ENCODE measurements at places on chromosomes 1 and 21. TPM values are rescaled to one million over a fixed set of nuclear protein-coding genes. Genes with fewer than 3 reads are reported as not detected.
A peak's percentile ranks its signal among the peaks of the same experiment; 100 is the strongest.

DNA sequence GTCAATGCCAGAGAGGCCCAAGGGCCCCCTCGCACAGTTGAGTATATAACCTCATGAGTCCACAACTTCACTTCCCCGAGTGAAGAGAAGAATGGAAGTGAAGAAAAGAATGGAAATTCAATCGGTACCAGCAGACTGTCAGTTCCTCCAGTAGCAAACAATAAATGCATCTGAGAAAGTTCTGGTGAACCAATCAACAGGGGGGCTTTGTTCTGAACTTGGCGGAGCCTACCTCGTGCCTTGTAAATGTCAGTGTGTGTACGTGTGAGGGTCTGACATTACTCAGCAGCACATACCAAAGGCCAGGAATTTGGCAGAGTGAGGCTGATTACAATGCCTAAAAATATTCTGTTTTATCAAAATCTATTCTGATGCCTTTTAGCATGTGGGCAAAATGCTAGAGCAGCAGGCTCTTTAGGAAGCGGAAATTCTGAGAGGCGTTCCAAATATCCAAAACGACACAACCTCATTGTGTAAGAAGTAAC lies 238.5 kb downstream of the LTN1 start:
- H3K27ac ChIP-seq = peak overlapping the region; percentile 26
- H3K4me3 ChIP-seq = no peak overlapping the region
- no peaks in the 10 kb centered on the region for H3K27me3 ChIP-seq
- no peak for DNase-seq
- H3K4me1 ChIP-seq = no peaks in the 10 kb centered on the region

The KIF17 gene
- total RNA-seq = 1.7 TPM

DNA sequence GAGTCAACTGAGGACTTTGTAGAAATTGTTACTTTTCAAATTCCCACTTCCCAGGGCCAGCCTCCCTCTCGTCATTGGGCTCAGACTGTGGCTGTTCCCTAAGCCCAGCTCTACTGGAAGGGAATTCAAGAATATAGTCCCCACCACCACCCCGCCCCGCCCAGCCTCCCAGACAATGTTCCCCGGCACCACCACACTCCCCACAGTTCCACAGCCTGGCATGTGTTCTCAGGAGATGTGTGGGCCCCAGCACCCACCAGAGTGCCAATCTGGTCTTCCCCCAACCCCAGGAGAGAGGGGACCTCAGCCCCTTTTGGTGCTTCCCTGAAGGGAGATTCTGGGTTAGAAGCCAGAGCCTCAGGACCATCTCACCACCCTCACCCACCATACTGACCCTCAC lies 120.1 kb downstream of the SYT2 start:
- H3K4me3 ChIP-seq = no peak overlapping the region
- no peak for DNase-seq
- peaks cover 3% of the 10 kb centered on the region for H3K36me3 ChIP-seq

DNA sequence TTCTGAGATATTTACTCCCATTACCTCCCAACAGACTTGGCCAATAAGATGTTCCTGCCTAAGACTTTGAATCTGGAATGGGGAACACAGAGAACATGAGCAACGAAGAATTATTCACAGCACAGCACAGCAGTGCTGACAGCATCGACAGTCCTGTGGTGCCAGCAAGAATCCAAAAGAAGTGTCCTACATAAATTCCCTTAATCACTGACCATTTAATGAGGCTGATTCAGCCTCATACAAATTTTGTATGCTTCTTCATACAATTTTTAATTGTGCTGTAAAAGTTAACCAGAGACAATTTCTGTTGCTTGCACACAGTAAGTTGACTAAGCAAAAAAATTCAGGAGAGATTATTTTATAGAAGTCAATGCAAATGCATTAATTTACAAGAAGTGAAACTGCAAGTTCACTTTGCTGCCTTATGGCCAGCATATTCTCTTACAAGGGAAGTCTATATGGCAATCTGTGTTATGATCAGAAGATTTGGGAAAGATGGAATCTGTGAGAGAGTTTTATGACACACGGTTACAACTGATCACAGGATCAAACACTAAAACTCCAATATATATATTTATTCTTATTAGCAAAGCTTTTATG lies 855.9 kb downstream of the LTN1 start:
- DNase-seq = no peak
- no peaks in the 10 kb centered on the region for H3K36me3 ChIP-seq
- H3K27ac ChIP-seq = no peak overlapping the region
- no peak overlapping the region for H3K4me3 ChIP-seq
- H3K27me3 ChIP-seq = no peaks in the 10 kb centered on the region
- no peaks in the 10 kb centered on the region for H3K4me1 ChIP-seq

DNA sequence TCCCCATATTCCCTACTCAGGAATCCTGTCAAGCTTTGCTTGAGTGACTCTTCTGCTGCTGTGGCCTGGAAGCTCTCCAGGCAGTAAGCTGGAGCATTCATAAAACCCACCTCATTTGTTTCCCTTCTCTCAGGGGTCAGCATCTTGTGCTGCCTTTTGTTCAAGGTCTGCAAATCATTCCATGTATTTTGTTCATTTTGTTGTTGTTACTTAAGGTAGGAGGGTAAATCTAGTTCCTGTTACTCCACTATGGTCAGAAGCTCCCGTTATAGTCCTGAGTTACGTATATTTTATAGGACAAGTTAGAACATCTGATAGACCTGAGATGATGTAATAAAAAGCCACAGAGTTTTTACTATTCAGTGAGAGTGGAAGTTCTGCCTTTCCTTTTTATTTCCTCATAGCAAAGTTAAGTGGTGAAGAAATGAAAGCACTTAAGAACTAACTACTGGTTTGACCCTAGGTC lies 9.9 kb downstream of the SYNJ1 start:
- no peaks in the 10 kb centered on the region for H3K27me3 ChIP-seq
- H3K4me3 ChIP-seq = no peak overlapping the region
- H3K4me1 ChIP-seq = no peaks in the 10 kb centered on the region
- H3K27ac ChIP-seq = no peak overlapping the region
- no peak for DNase-seq

The KCNN3 gene
- total RNA-seq = 0.14 TPM

DNA sequence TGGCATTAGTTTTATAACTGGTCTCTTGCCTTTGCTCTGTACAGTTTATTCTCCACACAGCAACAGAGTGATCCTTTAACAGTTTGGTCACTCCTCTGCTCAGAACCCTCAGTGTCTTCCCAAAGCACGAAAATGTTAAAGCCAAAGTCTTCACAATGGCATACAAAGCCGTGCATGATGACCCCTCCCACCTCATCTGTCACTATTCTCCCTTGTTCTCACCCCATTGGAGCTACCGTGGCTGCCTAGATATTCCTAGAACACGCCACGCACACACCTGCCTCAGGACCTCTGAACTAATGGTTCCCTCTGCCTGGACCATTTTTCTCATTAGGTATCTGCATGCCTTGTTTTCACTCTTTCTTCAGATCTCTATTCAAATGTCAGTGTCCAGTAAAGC lies 8.6 kb upstream of the SEMA4A start:
- H3K36me3 ChIP-seq = peaks cover 1% of the 10 kb centered on the region
- DNase-seq = no peak
- H3K27ac ChIP-seq = no peak overlapping the region
- H3K4me1 ChIP-seq = peaks cover 19% of the 10 kb centered on the region
- H3K4me3 ChIP-seq = no peak overlapping the region

The KCNE2 gene
- not detected for total RNA-seq

GRCh38 chr1:228998179-228998578 lies 262.9 kb downstream of the RHOU start:
- H3K4me1 ChIP-seq = no peaks in the 10 kb centered on the region
- no peak overlapping the region for H3K27ac ChIP-seq
- H3K27me3 ChIP-seq = no peaks in the 10 kb centered on the region

DNA sequence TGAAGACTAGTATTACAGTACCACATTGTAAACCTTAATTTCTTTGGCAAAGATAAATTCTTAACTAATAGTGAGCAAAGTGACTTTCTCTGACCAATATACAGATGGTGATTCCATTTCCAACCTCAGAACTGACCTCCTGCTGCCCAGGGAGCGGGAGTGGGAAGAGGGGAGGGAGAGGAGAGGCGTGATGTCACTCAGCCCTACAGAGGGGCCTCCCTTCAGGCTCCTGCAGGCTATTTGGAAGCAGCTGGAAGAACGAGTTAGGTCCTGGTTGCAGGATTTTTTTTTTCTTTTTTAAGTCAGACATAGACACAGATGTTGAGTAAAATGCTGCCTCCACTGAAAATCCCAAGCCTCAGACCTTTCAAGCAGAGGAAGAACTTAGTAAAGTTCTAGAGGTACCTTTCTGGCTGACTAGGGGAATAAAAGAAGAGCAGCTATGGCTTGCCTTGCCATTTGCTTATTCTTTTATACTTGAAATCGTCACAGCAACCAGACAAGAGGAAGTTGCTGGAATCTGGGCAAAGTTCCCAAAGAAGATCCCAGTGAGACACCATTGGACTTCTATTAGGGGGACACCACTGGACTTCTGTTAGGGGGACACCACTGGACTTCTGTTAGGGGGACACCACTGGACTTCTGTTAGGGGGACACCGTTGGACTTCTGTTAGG lies 54.5 kb downstream of the EXO1 start:
- DNase-seq = no peak
- H3K27me3 ChIP-seq = no peaks in the 10 kb centered on the region
- H3K4me1 ChIP-seq = no peaks in the 10 kb centered on the region
- H3K4me3 ChIP-seq = no peak overlapping the region

DNA sequence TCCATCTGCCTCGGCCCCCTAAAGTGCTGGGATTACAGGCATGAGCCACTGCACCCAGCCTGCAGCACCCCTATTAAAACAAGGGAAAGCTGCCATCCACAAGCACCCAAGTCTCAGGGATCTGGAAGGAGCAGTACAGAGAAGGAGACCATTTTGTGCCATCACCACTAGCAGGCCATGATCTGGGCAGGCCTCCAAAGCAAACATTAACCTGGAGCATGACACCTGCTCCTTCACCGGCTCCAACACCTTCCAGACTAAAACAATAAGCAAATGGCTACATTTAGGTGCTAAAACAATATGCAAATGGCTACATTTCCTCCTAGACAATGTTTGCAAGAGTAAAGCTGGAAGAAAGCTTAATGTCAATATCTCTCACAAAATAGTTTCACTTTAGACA lies 16.7 kb downstream of the MEAF6 start:
- H3K4me1 ChIP-seq = peaks cover 7% of the 10 kb centered on the region
- DNase-seq = no peak
- peaks cover 26% of the 10 kb centered on the region for H3K36me3 ChIP-seq
- H3K27ac ChIP-seq = no peak overlapping the region
- no peaks in the 10 kb centered on the region for H3K27me3 ChIP-seq

DNA sequence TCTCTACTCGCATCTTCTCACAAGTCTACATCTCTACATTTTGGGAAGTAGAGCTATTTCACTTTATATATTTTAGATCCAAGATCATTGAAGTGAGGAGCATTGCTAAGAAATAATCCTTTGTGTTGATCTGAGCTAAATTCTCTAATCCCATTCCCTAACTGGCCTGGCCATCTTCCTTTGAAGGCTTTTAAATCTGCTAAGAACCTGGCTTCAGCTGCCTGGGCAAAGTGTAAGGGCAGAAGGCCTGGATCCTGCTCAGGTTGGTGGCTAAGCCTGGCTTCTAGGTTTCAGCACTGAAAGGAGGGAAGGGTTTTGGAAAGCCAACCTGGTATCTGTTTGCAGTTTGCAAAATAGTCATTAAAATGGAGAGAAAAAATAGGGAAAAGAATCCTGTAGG lies 167.6 kb downstream of the BRINP2 start:
- no peaks in the 10 kb centered on the region for H3K27me3 ChIP-seq
- no peaks in the 10 kb centered on the region for H3K36me3 ChIP-seq
- no peaks in the 10 kb centered on the region for H3K4me1 ChIP-seq

The FAM131C gene
- not detected for total RNA-seq

DNA sequence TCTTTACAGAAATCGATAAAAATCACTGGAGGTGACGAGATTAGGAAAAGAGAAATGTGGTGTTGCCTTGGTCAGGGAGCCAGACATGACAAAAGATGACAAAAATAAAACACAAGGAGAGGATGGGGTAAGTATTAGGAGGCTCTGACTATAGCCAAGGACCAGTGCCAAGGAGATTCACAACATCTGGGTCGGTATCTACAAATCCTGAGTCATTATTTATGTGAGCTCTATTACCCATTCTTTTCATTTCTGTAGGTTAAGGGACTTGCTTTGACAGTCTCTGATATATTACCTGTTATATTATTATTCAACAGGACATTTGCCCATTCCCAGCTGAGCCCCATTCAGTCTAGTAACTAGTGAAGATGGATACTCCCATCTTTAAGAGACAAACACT lies 120.8 kb downstream of the TYW3 start:
- no peak overlapping the region for H3K4me3 ChIP-seq
- no peaks in the 10 kb centered on the region for H3K4me1 ChIP-seq
- DNase-seq = no peak
- H3K27me3 ChIP-seq = no peaks in the 10 kb centered on the region
- H3K27ac ChIP-seq = no peak overlapping the region

The KIF26B gene
- total RNA-seq = 0.50 TPM

- H3K4me3 ChIP-seq = no peak overlapping the region
- DNase-seq = no peak
- H3K27ac ChIP-seq = no peak overlapping the region
These were observed 124.9 kb downstream of the KCNK1 start for GRCh38 chr1:233738850-233739249.

DNA sequence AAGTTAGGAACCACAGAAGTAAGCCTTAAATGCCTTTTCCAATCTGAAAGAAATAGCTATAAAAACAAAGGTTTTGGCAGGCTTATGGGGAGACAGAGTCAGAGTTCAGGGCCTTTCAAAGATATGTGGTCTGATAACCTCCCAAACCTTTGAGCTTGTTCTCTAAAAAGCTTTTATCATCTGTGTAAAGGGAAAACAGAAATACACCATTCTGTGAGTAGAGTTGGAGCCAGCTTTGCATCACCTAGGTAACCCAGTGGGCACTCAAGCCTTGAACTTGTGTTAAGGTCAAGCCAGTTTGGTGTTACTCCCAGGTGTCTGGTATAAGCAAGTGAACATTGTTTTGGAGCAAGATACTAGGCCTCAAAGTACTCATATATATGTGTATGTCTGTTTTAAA lies 50.1 kb downstream of the LAMC1 start:
- no peak overlapping the region for H3K27ac ChIP-seq
- H3K27me3 ChIP-seq = no peaks in the 10 kb centered on the region
- DNase-seq = no peak
- no peak overlapping the region for H3K4me3 ChIP-seq
- H3K4me1 ChIP-seq = peaks cover 2% of the 10 kb centered on the region
- no peaks in the 10 kb centered on the region for H3K36me3 ChIP-seq

DNA sequence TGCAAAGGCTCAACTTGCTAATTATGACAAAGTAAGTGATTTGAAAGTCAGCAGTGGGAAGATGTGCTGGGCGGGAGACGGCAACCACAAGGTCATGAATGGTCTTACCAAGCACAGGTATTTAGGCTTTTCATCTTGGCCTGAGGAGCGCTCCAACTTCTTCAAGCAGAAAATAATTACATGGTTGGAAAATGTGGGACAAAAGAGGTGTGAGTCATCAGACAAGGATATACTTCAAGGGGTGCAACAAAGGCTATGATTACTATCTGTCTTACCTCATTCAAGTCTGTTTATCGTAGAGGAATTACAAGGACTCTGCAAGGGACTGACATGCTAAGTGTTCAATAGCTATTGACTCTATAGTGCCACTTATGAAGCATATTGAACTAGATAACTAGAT lies 2005.7 kb downstream of the MRPL39 start:
- H3K4me1 ChIP-seq = no peaks in the 10 kb centered on the region
- H3K36me3 ChIP-seq = no peaks in the 10 kb centered on the region
- no peak for DNase-seq
- no peak overlapping the region for H3K4me3 ChIP-seq
- no peaks in the 10 kb centered on the region for H3K27me3 ChIP-seq

GRCh38 chr1:13583966-13584791 lies 547 bp downstream of the PDPN start:
- no peak overlapping the region for H3K27ac ChIP-seq
- no peaks in the 10 kb centered on the region for H3K4me1 ChIP-seq
- H3K27me3 ChIP-seq = peaks cover 14% of the 10 kb centered on the region
- no peak overlapping the region for H3K4me3 ChIP-seq
- H3K36me3 ChIP-seq = no peaks in the 10 kb centered on the region

All from liver (tissue), 10 donors.